Activated naive CD8-positive, alpha-beta T cell treated with anti-CD3 and anti-CD28 coated beads for 36 hours (primary cell): ENCODE measurements at places on chromosomes 4 and X. TPM values are rescaled to one million over a fixed set of nuclear protein-coding genes. Genes with fewer than 3 reads are reported as not detected.

Gene ADH1B
- total RNA-seq = not detected

Gene NLGN4X
- total RNA-seq = not detected

Gene RASGEF1B
- 6.9 TPM for total RNA-seq

Gene SMIM31
- not detected for total RNA-seq

Gene CYTL1
- not detected for total RNA-seq

Gene AFM
- not detected for total RNA-seq

Gene RAI2
- total RNA-seq = 0.98 TPM

Gene TMPRSS11F
- total RNA-seq = not detected

Gene SH2D1A
- 67.6 TPM for total RNA-seq

Gene GPR50
- not detected for total RNA-seq

Gene F9
- not detected for total RNA-seq

Gene RPL34
- 1,710 TPM for total RNA-seq

Gene DDX53
- not detected for total RNA-seq

Gene KCNE5
- total RNA-seq = 0.14 TPM

Gene GC
- total RNA-seq = not detected

Gene SCRG1
- not detected for total RNA-seq

Gene PLS3
- 2.6 TPM for total RNA-seq

Gene PYURF
- total RNA-seq = 66.4 TPM

Gene UCP1
- total RNA-seq = not detected

Gene POU4F2
- total RNA-seq = not detected

Gene FAT1
- total RNA-seq = not detected

Gene ZNF280C
- 5.8 TPM for total RNA-seq

Gene HSFX1
- 0.24 TPM for total RNA-seq

Gene GLRA3
- not detected for total RNA-seq

Gene TRIML1
- total RNA-seq = not detected

Gene SPARCL1
- total RNA-seq = not detected

Gene HPGD
- 6.2 TPM for total RNA-seq

Gene IL1RAPL1
- not detected for total RNA-seq

Gene MAGEB10
- not detected for total RNA-seq

Gene HSD17B11
- total RNA-seq = 18.2 TPM

Gene GATA1
- not detected for total RNA-seq

Gene GAGE2A
- total RNA-seq = not detected

Gene DSPP
- total RNA-seq = not detected

Gene CT45A7
- not detected for total RNA-seq
